Lung (tissue), 17 donors: ENCODE measurements at places on chromosomes 3 and 15. TPM values are rescaled to one million over a fixed set of nuclear protein-coding genes. Genes with fewer than 3 reads are reported as not detected.

Gene TARS3
- 8.6 TPM for total RNA-seq

Gene ATP13A5
- 1.1 TPM for total RNA-seq

Gene DGKG
- total RNA-seq, result 13.7 TPM

Gene MYEF2
- total RNA-seq, result 21.8 TPM

Gene TGM4
- total RNA-seq, result not detected

Gene XIRP1
- 0.37 TPM for total RNA-seq

- H3K36me3 ChIP-seq, result no peaks in the 10 kb centered on the region
- H3K4me1 ChIP-seq, result no peaks in the 10 kb centered on the region
- no peak overlapping the region for H3K27ac ChIP-seq
- no peak overlapping the region for H3K4me3 ChIP-seq
- no peak for DNase-seq
- no peaks in the 10 kb centered on the region for H3K27me3 ChIP-seq
Measured at GRCh38 chr3:17577796-17578520, 164.5 kb downstream of the TBC1D5 start.

DNA sequence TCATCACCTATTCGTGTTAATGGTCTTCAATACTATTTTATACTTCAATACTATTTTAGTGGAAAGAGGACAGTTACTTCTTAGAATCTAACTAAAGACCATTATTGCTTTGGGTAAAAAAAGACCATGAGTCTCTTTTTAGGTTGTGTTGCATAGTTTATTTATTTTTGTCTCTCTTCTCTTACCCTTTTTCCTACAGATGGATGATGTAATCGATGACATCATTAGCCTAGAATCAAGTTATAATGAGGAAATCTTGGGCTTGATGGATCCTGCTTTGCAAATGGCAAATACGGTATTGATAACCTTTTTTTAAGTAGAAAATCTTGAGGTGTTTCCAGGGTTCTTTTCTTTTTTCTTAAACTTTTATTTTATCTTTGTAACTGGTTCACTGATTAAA is 58.5 kb upstream of the SAMMSON start:
- no peaks in the 10 kb centered on the region for H3K27me3 ChIP-seq
- H3K27ac ChIP-seq, result no peak overlapping the region
- H3K36me3 ChIP-seq, result no peaks in the 10 kb centered on the region
- H3K4me1 ChIP-seq, result peaks cover 2% of the 10 kb centered on the region
- no peak overlapping the region for H3K4me3 ChIP-seq

- H3K27ac ChIP-seq, result no peak overlapping the region
- DNase-seq, result no peak
- no peaks in the 10 kb centered on the region for H3K27me3 ChIP-seq
- H3K4me1 ChIP-seq, result peaks cover 6% of the 10 kb centered on the region
- H3K36me3 ChIP-seq, result no peaks in the 10 kb centered on the region
- H3K4me3 ChIP-seq, result no peak overlapping the region
Measured at GRCh38 chr3:191239407-191240031, 40.5 kb downstream of the OSTN start.

DNA sequence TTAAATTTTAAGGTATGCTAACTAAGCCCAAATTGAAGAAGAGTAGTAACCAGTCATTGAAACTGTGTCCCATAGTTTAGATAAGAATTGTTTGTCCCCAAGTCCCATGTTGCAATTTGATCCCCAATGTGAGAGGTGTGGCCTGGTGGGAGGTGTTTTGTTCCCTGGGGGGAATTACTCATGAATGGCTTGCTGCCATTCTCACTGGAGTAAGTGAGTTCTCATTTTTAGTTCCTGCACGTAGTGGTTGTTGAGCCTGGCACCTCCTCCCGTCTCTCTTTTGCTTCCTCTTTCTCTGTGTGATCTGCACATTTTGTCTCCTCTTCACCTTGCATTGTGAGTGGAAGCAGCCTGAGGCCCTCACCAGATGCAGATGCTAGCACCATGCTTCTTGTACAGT is 1271.0 kb downstream of the NSUN3 start:
- no peak for DNase-seq
- no peak overlapping the region for H3K4me3 ChIP-seq
- H3K4me1 ChIP-seq, result no peaks in the 10 kb centered on the region
- H3K27ac ChIP-seq, result no peak overlapping the region
- H3K27me3 ChIP-seq, result no peaks in the 10 kb centered on the region

DNA sequence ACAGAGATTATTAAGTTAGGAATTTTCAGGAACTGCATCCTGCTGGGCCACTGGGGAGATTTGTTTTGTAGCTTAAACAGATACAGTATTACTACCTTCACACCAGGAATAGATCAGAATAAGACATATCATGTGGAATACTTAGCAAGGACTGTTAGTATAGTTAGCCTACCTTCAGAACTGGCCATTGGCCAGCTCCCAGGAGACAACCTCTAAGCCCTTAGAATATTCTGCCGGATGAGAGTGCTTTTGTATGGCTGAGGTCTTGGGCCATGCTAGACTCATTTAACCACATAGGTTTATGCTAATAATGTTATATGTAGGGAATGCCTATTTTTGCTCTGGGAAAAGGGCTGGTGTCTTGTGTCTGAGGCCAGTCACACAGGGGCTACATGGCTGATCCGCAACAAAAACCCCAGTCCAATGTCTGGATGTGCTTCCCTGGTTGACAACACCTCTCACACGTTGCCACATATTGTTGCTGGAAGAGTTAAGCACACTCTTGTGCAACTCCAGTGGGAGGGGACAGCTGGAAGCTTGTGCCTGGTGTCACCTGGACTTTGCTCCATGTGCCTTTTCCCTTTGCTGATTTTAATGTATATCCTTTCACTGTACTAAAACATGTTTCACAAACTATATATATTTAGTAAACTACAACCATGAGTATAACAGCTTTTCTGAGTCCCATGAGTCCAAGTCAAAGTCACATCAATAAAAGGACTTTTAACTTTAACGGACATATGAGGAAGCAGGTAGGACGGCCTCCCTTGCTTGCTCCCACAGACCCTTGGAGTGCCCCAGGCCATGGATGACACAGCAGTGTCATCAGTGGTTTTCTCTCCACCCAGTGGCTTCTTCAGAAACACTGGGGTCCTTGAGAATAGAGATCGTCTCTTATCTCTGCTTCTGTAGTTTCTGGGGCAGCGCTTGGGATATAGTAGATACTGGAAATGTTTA is 118.0 kb upstream of the C3orf80 start:
- H3K4me1 ChIP-seq, result no peaks in the 10 kb centered on the region
- no peaks in the 10 kb centered on the region for H3K36me3 ChIP-seq
- no peak for DNase-seq
- no peak overlapping the region for H3K4me3 ChIP-seq
- no peak overlapping the region for H3K27ac ChIP-seq

GRCh38 chr15:91252322-91252721 is 152.3 kb downstream of the SV2B start:
- peaks cover 4% of the 10 kb centered on the region for H3K4me1 ChIP-seq
- no peak for DNase-seq
- no peaks in the 10 kb centered on the region for H3K36me3 ChIP-seq

DNA sequence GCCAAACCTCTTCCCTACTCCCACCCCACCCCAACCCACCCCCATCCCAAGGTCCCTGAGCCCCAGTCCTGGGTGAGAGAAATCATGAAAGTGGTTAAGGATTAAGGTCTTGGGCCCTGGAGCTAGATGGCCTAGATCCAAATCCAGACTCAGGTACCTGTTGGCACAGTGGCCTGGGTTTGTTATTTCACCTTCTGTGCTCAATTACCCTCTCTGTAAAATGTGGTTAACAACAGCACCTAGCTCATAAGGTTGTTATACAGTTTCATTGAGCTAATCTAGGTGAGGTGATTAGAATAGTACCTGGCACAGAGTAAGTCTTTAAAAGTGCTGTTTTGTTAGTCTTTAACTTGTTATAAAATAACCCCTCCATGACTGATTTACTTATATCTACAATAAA is 6.4 kb upstream of the SNUPN start:
- H3K36me3 ChIP-seq, result no peaks in the 10 kb centered on the region
- no peaks in the 10 kb centered on the region for H3K27me3 ChIP-seq
- H3K27ac ChIP-seq, result no peak overlapping the region
- DNase-seq, result no peak

- H3K27me3 ChIP-seq, result no peaks in the 10 kb centered on the region
- H3K4me1 ChIP-seq, result no peaks in the 10 kb centered on the region
- no peak overlapping the region for H3K4me3 ChIP-seq
- H3K27ac ChIP-seq, result no peak overlapping the region
Measured at GRCh38 chr3:128337305-128337704, 129.4 kb downstream of the DNAJB8 start.

DNA sequence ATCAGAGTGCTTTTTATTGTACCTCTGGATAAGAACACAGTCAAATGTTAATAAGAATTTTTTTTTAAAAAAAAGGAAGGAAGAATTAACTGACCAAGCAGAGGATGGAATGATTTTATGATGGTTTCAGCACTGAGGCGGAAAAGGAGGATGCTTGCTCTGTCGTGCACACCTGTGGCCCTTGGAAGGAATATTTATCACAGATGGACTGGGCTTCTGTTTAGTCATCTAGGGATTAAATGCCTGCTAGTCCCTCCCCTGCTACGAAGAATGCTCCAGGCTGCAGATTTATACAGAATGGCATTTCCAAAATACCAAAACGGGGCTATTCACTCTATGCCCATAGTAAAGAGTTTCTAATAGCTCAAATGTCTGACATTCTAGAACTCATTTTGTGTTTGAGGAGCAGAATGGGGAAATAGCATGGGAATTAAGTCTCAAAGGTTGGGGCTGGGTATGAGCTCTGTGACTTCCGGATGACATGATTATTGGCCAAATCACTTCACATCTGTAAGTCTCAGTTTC is 92.8 kb upstream of the BCL6 start:
- DNase-seq, result no peak
- no peaks in the 10 kb centered on the region for H3K36me3 ChIP-seq
- no peaks in the 10 kb centered on the region for H3K4me1 ChIP-seq

- no peak for DNase-seq
- no peaks in the 10 kb centered on the region for H3K27me3 ChIP-seq
- no peaks in the 10 kb centered on the region for H3K4me1 ChIP-seq
- no peaks in the 10 kb centered on the region for H3K36me3 ChIP-seq
Measured at GRCh38 chr3:59267021-59267420, 217.2 kb upstream of the CFAP20DC start.

- H3K4me1 ChIP-seq, result no peaks in the 10 kb centered on the region
- no peak for DNase-seq
- no peak overlapping the region for H3K4me3 ChIP-seq
- H3K27ac ChIP-seq, result no peak overlapping the region
Measured at GRCh38 chr3:115627180-115628074, 4.1 kb downstream of the GAP43 start.

- no peaks in the 10 kb centered on the region for H3K36me3 ChIP-seq
- no peaks in the 10 kb centered on the region for H3K27me3 ChIP-seq
- H3K4me3 ChIP-seq, result no peak overlapping the region
Measured at GRCh38 chr15:61839546-61839945, 220.7 kb downstream of the VPS13C start.

- H3K4me1 ChIP-seq, result peaks cover 8% of the 10 kb centered on the region
- H3K36me3 ChIP-seq, result peaks cover 4% of the 10 kb centered on the region
- H3K4me3 ChIP-seq, result no peak overlapping the region
- no peaks in the 10 kb centered on the region for H3K27me3 ChIP-seq
- peak; percentile 21 for DNase-seq
Measured at GRCh38 chr3:149575213-149575960, 82.4 kb downstream of the WWTR1 start.

DNA sequence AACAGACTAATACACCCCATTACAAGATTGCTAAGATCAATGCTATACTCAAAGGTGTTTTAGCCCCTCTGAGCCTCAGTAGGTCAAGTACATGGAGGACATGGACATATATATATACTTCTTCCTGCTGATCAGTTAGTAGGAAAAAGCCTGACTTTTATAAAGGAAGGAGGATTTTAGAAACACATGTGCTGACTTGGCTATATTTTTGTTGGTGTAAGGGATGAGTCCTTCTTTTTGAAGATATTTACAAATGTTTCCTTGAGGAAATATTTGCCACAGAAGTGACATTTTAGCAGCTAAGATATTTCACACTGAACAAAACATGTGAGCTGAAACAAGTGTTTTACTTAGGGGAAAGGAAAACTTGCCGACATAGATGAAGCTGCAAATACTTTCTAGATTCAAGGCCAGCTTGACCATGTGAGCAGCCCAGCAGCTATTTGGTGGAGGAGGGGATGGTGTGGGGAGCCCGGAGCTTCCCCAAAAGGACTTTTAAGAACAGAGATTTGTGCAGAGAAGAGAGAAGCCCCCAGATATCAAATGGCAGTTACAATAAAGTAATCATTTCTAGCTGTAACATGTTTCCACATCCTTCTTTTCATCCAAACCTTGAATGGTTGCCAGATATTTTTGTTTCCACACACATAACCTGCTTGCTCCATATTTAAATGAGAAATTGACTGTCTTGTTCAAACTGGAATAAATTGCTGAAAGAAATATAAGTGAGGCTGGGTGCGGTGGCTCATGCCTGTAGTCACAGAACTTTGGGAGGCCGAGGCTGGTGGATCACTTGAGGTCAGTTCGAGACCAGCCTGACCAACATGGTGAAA is 111.7 kb upstream of the NR2F2 start:
- DNase-seq, result peak; percentile 29
- no peak overlapping the region for H3K27ac ChIP-seq
- peaks cover 1% of the 10 kb centered on the region for H3K4me1 ChIP-seq
- H3K4me3 ChIP-seq, result no peak overlapping the region
- no peaks in the 10 kb centered on the region for H3K27me3 ChIP-seq

DNA sequence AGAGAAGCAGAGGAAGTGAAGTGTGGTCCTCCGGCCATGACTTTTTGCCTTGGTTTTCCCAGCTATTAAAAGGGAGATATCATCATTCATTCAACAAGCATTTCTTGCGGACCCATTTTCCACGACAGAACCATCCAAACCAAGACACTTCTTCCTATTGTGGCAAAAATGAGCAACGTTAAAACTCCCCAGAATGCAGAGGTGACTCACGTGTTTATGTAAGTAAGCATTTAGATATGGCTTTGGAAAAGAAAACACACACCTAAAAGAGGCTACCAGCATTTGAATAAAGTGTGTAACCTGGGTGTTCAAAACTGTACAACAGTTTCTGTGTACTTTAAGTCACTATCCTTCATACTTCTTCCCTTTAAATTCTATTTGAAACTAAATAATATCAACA is 181.3 kb downstream of the RORA start:
- no peaks in the 10 kb centered on the region for H3K4me1 ChIP-seq
- no peak for DNase-seq
- H3K27ac ChIP-seq, result no peak overlapping the region
- no peaks in the 10 kb centered on the region for H3K36me3 ChIP-seq

DNA sequence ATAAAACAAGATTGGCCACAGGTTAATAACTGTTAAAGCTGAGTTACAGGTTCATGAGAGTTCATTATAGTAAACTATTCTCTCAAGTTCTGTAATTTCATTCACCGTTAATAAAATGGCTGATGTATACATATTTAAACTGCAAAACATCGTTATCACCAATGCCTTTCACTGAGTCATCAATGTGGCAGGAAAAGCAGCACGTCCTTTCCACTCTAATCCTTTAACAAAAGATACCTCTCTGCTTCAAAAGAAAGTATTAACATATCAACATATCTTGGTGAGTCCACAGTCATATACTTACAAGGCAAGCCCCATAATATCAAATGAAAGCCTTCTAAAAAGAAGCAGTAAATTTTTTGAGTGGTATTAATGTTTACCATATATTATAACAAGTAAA is 54.5 kb downstream of the UACA start:
- DNase-seq, result no peak
- H3K27ac ChIP-seq, result no peak overlapping the region
- no peak overlapping the region for H3K4me3 ChIP-seq
- H3K4me1 ChIP-seq, result peaks cover 8% of the 10 kb centered on the region
- no peaks in the 10 kb centered on the region for H3K27me3 ChIP-seq
- H3K36me3 ChIP-seq, result no peaks in the 10 kb centered on the region

- DNase-seq, result peak; percentile 57
- no peak overlapping the region for H3K4me3 ChIP-seq
- H3K27ac ChIP-seq, result no peak overlapping the region
- no peaks in the 10 kb centered on the region for H3K36me3 ChIP-seq
- H3K27me3 ChIP-seq, result peaks cover 2% of the 10 kb centered on the region
Measured at GRCh38 chr3:62558549-62559112, 185.3 kb upstream of the FEZF2 start.
